ENCODE measurements at places on chromosomes 5 and 9.

DNA sequence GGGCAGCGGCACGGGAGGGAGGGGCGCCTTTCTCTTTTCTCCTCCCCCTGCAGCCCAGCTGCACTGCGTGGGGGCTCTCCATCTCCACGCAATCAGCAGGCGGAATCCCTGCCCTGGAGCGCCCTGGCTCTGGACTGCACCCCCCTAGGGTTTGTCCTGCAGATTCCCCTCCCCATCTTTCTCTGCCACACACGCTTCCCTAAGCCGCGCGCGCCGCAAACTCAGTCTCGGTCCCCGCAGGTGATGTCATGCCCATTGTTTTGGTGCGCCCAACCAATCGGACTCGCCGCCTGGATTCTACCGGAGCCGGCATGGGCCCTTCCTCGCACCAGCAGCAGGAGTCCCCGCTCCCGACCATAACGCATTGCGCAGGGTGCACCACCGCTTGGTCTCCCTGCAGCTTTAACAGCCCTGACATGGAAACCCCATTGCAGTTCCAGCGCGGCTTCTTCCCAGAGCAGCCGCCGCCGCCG lies at the start of gene KCNN2:
Gene KCNN2, plus strand, starts transcription at position 347 of the 473 bp plus-strand sequence. Its CDS starts 70 bp downstream, at position 417.
- DNase-seq, result peak; percentile 8

DNA sequence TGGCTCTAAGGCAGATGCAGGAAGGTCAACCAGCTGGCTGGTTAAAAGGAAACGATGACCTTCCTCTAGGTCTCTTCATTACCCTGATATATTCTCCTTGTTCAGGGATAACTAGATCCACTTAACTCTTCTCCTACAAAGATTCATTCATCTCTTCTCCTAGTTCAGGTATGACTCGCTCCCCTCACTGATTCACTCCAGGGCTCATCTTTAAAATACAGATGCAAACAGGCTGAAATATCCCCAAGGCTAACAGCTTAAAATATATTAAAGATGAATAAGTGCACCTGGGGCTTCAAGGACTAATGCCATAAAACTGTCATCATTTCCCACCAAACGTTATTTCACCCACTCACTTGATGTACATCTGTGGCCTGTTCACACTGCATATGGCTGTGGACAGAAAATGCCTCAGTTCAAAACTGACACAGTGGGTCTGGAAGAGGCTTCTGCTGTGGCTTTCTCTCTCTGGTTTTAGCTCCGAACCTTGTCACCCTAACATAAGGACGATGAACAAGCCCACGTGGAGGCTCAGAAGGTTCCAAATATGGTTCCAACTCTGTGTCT lies 366.9 kb downstream of the DEPDC1B start:
- DNase-seq, result peak; percentile 13

DNA sequence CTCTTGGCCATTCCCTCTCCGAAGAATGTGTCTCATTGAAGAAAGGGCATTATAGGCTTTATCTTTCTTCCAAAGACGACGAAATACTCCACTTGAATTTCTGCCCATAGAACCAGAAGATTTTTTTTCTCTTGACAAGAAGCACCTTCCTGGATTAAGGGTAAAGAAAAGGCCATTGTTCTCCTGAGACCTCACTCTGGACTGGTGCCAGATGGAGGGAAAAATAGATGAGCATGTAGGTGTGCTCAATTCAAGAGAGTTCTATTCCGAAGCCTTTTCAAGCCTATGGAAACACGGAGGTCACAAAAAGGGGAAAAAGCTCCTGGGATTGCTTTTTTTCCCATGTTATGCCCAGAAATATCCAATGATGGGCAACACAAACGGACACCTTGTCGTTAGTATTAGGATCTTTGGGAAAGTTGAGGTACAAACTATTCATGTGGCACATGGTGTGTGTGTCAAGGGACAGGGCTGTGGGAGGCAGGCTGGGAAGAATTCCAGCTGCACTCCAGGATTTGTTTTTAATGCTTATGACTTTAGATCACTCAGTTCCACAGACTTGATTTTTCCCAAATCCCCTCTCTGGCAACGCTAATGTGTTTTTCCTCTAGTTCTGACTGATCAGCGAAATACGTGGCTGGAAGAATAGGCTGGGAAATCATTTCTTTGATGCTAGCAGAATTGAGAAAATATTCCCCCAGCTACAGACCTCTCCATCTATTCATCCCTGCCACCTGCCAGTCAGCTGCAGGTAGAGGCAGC lies 89.9 kb downstream of the SIL1 start:
- no peak for DNase-seq

DNA sequence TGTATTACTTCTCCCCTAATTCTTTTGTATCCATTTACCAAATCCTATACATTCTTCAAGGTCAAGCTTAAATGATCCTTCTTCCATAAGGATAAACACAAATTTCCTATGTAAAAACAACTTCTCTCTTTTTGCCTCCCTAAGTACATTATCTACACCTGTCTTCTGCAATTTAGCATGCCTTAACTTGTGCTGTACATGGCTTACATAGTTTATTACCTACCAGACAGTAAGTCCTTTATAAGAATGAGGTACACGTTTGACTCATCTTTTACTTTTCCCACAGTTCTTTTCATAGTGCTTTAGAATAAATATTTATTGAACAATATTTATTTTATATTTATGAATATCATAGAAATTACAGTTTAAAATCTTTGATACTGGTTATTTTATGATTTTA lies 33.4 kb downstream of the GIN1 start:
- DNase-seq, result no peak

DNA sequence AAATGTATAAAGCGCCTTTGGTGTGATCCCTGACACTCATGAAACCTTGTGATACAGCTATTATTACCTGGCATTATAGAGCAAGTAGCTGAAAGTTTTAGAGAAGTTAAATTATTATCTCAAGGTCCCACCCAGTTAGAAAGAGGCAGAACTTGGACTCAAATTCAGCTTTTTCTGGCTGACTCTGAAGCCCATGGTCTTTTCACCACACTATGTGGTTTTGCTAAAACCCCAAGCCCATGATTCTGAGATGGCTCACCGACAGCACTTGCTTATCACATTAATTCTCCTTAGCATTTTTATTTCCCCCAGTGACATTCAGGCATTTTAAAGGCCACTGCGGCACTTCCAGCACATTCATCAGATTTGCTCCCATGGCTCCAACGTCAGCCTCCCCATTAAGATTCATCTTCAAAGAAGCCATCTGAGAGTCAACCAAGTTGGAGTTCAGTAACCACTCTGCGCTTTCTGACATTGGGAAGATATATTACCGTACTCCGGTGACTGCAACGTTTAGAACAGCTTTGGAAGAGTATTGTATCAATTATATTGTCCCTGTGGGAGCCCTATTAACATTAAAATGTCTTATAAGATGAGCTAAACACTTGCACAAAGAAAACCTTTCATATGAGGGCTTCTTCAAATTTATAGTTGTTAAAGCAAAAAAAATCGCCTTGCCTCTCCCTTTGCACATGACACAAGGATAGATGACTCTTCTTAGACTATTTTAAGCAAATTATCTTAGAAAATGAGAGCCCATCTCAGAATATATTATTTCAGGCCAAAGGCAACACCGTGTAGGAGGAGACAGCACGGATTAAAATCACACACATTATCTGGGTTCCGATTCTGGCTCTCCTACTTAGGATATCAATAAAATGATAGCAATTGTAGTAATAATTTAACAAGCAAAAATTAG lies 638.1 kb downstream of the ACTL7B start:
- no peak for DNase-seq

DNA sequence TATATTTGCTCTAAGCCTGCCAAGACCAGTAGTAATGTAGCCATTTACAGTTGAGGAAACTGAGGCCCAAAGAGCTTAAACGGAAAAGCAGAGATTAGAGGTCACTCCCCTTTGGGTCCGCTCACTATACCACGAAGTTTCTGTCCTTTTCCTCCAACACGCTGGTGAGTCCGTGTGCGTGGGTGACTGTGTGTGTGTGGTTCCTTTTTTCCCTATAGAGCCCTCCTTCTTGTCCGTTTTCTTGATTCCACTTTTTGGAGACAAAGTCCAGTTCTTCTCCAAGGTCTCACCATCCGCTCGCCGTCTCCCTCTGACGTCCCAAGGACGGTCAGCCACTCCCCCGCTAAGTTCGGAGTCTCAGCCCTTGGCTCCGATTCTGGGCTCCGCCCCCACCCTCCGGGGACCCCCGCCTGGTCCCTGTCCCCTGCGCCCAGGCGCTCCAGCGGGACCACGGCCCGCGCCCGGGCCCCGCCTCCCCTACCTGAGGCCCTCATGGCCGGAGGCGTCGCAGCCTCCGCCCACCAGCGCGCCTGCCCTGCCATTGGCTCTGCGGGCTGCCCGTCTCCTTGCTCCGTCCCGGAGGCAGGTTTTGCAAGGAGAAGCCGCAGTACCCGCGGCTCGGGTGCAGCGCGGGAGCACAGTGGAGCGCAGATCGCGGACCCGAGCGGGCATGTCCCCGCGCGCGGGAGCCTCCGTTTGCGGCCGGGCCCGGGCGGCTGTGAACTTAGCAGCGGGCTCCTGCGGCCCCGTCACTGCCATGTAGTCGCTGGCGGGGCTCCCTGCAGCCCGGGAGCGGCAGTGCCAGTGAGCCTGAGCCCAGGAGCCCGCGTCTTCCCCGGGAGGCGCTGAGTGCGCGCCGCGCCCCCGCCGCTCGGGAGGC lies at the start of gene MAST4:
Gene MAST4, plus strand, starts transcription at position 638 of the 880 bp plus-strand sequence. CDS start 263 bp downstream, outside the sequence.
- DNase-seq, result peak; percentile 86

DNA sequence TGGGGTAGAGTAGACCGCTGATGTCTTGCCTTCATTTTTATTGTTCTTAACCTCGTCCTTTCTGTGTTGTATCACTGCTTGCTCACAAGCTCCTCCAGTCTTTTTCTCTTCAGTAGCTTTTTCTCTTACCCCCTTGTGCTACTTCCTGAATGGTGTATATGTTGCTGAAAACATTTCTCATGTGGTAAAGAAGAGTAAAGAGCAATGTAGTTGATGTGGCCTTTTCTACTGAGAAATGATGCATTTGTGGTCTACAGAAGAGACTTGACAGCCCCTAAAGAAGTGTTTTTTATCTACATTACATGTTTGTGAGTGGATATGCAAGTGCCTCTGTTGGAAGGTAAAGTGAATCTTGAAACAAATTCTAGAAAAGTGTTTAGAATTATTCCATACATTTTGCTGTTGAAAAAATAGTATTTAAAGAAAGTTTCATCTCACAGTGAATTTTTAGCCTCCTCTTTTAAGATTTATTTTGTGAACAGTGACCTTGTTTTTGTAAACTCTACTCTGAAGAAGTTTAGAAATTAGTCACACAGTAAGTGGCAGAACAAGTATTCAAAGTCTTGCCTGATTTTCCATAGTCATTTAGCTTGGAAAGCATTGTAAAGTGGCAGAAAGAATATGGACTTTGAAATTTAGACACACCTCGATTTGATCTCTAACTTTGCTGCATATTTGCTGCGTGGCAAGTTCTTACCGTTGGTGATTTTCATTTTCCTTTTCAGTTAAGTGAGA lies 17.4 kb downstream of the CDC42SE2 start:
- DNase-seq, result no peak

DNA sequence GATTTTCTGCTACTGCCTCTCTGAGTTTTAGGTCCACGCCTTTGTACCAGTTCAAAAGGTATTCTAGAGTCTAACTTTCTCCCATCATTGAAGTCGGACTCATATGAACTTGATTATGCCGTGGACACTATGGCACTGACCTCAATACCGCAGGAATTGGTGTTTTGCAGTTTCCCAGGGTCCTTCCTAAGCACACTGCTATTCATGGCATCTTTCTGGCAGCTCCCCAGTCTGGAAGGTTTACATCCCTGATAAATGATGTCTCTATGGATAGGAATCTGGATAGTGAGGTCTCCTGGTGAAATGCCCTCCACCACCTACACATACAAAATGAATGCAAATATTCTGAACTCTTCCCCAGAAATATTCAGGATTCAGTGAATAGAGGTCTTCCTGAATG lies 422.2 kb downstream of the CTNND2 start:
- no peak for DNase-seq

DNA sequence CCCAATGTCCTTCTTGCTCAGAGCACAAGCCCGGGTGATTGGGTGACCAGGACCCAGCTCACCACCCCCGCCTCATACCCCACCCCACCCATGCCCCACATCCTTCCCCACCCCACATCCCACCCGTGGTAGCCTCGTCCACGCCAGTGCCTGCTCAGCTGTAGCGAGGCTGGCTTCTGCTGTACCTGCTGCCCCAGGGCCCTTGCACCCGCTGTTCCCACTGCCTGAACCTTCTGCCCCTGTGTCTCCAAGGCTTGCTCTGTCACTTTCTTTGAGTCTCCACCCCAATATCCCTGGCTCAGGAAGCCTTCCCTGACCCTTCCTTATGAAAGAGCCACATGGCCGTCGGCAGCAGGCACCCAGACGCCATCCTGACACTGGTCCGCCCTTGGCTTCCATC lies 3.1 kb upstream of the NACC2 start:
- DNase-seq, result no peak

DNA sequence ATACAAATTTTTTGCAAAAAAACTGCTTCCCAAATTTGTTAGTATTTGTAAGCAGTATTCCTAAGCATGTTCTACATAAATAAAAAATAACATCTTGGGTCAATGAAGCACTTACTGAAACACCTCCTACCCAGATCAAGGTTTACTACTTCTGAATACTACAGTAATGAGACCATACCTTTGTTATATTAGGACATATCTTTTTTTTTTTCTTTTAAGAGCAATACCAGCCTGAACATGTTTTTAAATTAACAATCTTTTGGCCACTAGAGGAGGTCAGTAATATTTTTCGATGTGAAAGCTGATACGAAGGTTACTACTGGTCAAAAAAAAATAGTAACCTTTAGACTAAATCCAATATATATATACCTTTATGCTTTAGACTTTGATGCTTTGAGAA lies 72.7 kb downstream of the CERT1 start:
- no peak for DNase-seq

- no peak for DNase-seq
These were observed 35.7 kb downstream of the INVS start for GRCh38 chr9:100134731-100135130.

GRCh38 chr5:40680741-40681362 lies 1.1 kb downstream of the PTGER4 start:
- no peak for DNase-seq

Measured in AG08395 (cell line).